ENCODE measurements at places on chromosomes 13 and 19.

DNA sequence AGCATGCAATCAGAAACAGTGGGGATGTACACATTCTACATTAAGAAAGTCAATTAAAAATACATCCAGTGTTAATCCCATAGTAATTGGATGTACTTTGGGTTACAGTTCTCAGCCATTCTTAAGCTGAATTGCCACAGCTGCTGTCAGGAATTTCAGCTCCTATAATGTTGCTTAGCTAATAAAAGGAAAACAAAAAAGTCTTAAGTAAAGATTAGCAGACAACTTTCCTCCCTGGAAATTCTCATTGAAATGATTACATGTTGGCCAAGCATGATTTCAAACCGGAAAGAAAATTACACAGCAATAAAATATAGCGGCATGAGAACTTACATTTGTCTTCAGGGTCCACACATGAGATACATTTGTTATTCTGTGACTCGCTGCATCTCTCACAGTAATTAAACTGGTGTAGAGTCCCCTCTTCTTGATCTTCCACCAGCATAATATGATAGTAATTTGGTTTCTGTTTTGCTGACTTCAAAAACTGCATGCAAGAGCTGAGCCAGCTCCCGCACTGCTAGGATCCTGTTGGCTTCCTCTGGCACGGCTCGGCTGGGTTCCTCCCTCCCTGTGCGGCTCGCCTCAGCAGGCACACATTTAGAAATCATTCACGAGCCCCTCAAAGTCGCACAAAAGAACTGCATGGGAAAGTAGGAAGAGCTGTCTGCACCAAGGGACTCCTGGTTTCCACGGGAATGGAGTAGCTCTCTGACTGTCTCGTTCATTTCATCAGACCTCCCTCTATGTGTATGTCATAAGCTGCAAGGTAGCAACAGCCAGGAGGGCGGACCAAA is at the start of gene HTR2A:
Gene HTR2A, minus strand, starts transcription at position 713 of the 797 bp plus-strand sequence. CDS start 1,147 bp downstream, outside the sequence.
- DNase-seq: no peak

DNA sequence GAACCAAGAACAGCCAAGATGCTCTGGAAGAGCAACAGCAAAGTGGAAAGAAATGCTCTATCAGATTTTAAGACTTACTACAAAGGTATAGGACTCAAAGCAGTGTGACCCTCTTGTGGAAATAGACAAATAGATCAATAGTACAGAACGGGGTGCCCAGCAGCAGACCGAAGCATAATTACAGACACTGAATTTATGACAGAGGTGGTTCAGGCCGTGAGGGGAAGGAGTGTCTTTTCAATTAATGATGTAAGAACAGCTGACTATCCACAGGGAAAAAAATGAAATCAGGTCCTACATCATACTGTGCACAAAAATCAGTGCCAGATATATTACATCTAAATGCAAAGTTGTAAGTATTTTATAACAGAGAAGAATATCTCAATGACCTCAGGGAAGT is 95.6 kb downstream of the KATNAL1 start:
- DNase-seq: no peak

DNA sequence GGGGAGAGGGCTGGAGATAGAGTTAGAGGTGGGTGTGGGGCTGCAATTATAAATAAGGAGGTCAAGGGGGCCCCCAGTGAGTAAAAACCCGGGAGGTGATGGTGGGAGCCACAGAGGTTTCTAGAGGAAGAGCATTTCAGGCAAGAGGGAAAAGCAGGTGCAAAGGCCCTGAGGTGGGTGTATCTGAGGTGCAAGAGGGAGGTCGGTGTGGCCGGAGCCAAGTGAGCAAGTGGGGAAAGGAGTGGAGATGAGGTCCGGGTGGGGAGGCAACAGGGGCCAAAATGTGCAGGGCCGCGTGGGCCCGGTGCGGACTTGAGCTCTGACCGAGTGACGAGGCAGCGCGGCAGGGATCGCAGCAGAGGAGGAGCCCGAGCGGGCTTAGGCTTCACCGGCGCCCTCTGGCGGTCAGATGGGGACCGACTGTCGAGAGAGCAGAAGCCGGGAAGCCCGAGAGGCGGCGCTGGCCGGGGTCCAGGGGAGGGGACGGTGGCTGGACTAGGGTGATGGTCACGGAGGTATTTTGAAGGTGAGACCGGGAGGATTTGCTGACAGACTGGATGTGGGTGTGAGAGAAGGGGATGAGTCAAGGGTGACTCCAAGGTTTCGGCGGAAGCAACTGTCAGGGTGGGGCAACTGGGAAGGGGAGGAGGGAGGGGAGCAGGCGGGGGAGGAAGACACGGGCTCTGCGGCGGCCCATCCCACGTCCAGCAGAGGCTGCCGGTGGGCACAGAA is 17.7 kb upstream of the SPACA4 start:
- no peak for DNase-seq

DNA sequence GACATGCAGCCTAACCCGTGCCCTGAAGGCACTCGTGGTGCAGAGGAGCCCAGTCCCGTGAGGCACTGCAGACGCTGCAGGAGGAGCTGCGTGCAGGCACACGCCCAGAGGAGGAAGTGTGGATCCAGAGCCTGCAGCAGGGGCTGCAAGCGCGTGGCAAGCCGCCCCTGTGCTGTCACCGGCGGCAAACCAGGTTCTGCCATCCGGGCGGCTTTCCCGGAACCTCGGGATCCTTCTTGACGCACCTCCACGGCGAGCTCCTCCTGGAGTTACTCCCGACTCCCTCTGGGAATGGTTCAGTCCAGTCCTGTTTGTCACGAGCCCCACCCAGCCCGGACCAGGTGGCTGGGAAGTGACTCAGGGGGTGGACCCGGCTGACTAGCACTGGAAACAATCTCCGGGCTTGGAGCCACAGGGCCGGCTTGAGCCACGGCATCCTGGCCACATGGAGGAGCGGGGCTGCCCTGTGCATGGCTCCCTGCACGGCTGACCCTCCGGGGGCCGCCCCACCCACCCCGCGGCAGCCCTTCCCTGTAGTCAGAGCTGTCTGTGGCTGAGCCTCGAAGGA is 10.2 kb downstream of the DPP9 start:
- DNase-seq: peak; percentile 91

DNA sequence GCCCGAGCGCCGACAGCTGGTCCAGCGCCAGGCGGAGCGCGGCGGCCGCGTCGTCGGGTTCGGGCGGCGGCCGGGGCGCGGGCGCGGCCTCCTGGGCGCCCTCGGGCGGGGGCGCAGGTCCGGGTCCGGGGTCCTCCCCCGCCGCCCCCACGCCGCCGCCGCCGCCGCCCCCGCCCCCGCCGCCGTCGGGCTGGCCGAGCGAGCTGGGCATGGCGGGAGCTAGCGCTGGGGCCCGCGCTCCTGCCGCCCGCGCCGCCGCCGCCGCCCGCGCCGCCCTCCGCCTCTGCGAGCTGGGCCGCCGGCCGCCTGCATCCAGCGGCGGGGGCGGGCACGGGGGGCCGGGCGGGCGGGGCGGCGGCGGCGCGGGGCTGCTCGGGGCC is 287 bp downstream of the MEX3D start:
- no peak for DNase-seq

DNA sequence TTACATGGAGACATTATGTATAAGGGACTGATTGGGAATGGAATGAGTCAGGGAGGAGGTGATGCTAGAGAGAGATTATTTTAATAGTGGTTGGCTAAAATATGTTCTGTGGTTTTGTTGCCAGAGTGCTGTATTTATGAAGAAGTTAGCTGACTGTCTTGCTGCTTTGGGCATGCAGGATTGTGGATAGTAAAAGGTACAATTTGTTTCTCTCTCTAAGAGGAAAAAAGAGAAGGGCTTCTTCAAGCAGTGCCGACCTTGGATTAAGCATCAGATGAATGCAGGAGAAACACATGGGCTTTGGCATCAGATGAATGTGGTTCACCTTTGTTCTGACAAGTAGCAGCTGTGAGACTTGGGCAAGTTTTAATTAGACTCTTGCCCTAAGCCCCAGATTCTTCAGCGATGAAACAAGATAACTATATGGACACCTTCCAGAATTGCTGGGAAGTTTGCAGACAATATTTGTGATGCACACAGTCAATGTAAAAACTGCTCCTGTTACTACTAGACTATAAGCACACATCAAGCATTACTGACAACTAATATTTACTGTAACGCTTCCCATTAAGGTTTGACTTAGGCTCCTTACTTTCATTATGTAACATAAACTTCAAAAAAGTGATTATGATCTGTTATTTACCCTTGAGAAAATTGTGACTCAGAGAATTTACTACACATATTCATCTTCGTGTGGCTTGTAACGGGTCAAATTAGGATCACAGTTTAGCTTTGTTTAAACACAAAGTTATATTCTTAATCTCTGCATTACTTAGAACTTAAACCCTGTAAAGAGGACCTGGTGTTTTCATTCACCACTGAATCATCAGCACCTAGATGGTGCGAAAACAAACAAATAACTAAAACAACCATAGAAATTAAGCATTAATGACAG is 824.0 kb downstream of the PCDH9 start:
- DNase-seq: no peak

GRCh38 chr19:54380897-54381296 is 16.2 kb upstream of the LAIR1 start:
- no peak for DNase-seq

GRCh38 chr19:45782820-45783785 is 813 bp upstream of the DMPK start:
- DNase-seq: no peak

DNA sequence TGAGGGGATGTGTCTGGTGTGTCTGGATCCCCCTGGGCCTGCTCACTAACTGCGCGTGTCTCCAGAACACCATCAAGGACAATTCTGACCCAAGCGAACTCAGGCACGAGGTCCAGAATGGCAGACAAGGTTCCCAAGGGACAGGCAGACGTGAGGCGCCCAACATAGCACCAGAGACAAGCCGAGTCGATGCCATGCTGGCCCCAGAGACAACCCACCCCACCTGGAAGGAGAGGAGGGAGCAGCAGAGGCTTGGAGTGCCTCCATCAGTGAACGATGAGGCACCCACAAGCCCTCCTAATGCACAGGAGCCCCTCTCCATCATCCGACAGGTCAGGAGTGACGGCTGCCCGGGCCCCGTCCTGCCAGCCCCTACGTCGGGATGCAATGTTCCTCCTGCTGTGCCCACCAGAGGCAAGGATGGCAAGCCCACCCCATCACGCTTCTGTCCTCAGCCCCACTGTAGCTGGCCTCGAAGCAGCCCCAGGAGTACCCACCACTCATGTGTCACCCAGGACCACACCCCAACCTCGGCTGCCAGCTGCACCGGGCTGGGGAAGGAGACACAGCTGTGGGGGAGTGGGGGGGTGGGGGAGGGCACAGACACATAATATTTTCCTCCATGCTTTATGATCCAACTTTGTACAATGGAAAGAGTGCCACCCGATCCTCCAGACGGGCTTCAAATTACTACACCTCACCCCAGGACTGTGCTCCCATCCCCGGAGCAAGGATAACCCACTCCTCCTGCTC is 11.8 kb downstream of the AP3D1 start:
- DNase-seq: no peak

DNA sequence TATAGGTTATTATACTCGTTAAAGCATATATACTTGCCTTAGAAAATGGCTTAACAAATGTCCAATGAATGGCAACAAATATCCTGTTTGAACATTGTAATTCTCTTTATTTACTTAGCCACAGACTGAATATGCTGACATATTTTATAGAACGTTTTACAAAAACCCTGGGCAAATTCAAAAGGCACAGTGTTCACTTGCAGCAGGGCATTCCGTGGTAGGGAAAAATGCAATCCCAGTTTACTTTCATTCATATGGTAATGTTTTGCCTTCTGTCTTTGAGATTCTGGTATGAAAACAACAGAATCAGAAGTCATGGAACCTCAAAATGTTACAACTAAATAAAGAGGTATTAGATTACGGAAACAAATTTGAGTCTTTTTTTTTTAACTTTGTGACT is 56.2 kb upstream of the MYCBP2 start:
- DNase-seq: no peak

DNA sequence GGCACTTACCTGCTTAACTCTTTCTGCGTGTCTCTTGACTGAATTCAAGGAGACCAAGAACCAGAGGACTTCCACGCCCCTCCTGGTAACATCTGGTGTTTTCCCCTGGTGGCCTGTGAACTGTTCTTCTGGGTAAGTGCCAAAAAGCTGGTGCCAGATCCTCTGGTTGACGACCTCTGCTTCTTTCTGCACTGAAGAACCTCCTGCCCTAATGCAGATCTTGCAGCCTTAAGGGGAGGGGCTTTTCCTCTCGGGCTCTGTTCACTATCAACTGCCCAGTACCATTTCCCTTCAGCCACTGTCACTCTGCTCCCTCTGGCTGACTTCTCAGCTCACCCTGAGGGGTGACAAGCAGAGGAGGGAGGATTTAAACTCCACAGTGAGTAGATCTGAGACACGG is 6.1 kb upstream of the ERVV-1 start:
- DNase-seq: no peak

DNA sequence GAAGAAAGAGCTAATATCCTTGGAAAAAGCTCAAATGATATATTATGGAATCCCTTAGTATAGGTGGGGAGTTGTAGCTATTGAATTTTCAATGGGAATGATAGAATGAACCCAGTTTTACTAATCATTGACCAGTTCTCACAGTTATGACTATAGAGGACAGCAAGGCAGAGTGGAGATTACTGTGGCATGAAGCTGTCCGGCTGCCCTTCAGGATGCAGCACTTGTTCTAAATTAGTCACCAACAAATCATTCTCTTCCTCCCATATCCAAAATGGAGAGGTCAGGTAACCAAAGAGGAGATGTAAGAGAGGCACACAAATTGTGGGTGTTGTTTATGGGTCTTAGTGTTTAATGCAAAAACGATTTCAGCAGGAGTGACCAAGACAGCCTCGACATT is 1490.0 kb upstream of the MIR17HG start:
- no peak for DNase-seq

- DNase-seq: no peak
Observed at GRCh38 chr13:20475927-20476691, 49.5 kb downstream of the CRYL1 start.

DNA sequence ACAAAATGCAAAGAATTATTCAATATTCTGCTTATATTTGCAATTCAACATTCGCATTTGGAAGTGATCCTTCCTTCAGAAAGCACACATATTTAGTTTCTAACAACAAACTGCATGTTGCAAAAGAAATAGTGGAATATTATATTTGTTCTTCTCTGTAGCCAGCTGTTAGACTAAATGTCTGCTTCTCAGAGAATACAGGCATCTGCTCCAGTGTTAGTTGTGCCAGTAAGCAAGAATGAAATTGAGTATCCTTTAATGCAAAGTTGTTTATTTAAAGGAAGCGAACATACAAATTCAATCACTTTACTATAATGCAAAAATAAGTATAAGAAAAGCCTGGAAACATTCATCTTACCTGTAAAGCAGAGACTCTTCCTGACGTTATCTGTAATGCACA is 663 bp downstream of the SLITRK6 start:
- DNase-seq: no peak

- no peak for DNase-seq
Observed at GRCh38 chr19:51407511-51408131, 9.8 kb downstream of the SIGLEC10 start.

GRCh38 chr19:35608251-35608650 is 4.3 kb upstream of the HAUS5 start:
- no peak for DNase-seq

All from pulmonary artery endothelial cell (primary cell).